ENCODE measurements at places on chromosomes 12 and 14.

DNA sequence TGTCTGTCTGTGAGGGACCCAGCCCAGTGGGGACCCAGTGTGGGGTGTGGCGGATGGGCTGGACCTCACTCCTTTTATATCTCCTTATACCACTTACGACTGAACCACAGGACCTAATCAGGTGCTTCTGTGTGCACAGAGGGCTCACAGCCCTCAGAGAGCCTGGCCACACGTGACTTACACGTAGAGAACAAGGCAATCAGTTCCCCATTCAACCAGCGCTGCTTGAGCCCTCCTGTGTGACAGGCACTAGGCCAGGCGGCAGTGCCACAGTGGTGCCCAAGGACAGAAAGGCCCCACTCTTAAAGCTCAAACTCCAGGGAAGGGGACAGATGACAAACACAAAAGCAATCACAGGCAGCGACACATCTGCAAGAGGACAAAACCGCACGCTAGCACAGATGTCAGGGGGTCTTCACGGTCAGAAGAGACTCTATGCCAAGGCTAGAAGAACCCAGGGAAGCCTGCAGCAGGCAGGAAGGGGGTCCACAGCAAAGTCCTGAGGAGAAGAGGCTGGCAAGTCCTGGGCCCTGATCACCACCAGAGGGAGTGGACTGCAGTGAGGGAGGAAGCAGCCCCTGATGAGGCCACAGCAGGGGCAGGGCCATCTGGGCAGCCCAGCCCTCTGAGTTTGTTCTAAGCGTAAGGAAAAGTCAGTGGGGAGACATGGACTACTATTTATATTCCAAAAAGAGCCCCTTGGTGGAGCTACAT is 39.3 kb downstream of the SETD3 start:
- peaks cover 27% of the 10 kb centered on the region for H3K36me3 ChIP-seq
- H3K4me3 ChIP-seq: no peak overlapping the region
- H3K4me1 ChIP-seq: no peaks in the 10 kb centered on the region
- no peak overlapping the region for H3K27ac ChIP-seq

DNA sequence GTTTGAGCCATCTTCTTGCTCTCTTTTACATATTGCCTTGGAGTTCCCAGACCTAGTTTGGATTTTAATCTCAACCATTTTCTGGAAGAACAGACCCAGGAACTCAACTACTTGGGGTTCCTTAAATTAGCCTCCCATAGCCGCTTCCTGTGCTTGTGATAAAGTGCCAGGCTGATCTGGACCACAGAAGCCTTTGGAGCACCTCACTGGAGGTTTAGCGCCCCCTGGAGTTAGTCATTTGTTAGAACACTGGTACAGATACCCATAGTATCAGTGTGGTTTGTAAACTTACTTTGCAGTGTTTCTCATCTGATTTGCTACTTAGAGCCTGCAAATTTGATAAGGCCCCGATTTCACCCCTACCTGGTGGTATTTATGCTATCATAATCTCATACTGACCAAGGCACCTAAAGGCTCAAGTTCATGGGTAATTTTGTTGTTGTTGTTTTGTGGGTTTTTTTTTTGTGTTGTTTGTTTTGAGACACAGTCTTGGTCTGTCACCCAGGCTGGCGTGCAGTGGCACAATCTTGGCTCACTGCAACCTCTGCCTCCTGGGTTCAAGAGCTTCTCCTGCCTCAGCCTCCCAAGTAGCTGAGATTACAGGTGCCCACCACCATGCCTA is 3.7 kb downstream of the UNC119B start:
- no peak overlapping the region for H3K4me3 ChIP-seq
- peaks cover 9% of the 10 kb centered on the region for H3K4me1 ChIP-seq
- DNase-seq: peak; percentile 56
- no peak overlapping the region for H3K27ac ChIP-seq

- H3K4me1 ChIP-seq: no peaks in the 10 kb centered on the region
- no peak overlapping the region for H3K4me3 ChIP-seq
- H3K27me3 ChIP-seq: no peaks in the 10 kb centered on the region
- H3K27ac ChIP-seq: no peak overlapping the region
Measured at GRCh38 chr14:46322730-46323403, 328.7 kb downstream of the RPL10L start.

DNA sequence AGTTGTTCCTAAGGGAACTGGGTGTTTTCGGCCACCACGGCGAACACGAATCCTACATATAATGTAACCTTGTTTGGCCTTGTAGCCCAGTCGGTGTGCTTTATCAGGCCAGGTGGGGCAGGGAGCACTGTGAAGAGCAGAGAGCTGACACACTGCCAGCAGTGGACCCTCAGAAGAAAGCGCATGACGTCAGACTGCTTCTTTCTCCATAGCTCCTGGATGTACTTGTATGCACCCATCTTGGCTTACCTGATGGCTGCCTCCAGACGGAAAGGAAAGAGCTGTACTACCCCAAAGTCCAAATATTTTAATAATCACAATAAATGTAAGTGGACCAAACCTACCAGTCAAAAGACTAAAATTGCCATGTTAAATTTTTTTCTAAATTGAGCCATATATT is 31.3 kb upstream of the GSC start:
- H3K4me3 ChIP-seq: no peak overlapping the region
- H3K27me3 ChIP-seq: no peaks in the 10 kb centered on the region
- no peak for DNase-seq
- peaks cover 10% of the 10 kb centered on the region for H3K4me1 ChIP-seq
- H3K27ac ChIP-seq: no peak overlapping the region
- no peaks in the 10 kb centered on the region for H3K36me3 ChIP-seq

DNA sequence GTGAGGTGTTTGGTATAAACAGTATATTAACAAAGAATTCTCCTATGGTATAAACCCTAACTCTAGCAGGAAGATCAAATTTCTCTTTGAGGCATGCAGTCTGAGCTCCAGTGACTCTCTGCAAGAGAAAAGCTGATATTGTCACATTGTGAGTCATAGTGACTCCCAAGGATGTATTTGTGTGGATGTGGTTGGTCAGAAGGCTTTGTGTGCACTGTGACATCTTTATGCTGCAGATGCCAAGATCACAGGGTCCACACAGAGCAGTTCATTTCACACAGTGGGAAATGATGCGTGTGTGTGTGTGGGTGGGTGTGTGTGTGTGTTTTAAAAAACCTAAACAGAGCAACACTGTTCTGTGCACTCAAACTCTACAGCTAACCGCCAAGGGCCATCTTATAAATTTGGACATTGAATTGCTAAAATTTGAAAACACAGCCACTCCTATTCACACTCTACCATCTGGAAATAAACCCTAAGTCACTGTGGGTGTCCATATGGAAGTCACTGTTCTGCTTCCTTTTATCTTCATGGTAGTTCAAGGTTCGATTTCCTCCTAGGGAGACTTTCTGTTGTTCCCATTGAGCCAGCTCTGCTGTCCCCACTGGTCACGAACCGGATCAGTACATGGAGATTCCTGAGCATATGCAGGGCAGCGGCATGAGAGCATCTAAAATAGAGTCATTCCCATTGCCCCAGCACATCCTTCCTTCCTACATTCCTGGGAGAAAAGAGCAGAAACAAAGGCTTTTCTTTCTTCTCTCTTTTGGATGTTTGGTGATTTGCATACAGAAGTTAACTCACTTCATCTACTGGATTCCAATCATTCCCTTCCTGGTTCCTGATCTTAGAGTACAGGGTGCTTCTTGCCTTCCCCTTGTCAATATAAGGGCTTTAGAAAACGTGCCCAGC is 727.6 kb downstream of the DIO2 start:
- H3K4me3 ChIP-seq: no peak overlapping the region
- no peaks in the 10 kb centered on the region for H3K27me3 ChIP-seq
- no peak overlapping the region for H3K27ac ChIP-seq

DNA sequence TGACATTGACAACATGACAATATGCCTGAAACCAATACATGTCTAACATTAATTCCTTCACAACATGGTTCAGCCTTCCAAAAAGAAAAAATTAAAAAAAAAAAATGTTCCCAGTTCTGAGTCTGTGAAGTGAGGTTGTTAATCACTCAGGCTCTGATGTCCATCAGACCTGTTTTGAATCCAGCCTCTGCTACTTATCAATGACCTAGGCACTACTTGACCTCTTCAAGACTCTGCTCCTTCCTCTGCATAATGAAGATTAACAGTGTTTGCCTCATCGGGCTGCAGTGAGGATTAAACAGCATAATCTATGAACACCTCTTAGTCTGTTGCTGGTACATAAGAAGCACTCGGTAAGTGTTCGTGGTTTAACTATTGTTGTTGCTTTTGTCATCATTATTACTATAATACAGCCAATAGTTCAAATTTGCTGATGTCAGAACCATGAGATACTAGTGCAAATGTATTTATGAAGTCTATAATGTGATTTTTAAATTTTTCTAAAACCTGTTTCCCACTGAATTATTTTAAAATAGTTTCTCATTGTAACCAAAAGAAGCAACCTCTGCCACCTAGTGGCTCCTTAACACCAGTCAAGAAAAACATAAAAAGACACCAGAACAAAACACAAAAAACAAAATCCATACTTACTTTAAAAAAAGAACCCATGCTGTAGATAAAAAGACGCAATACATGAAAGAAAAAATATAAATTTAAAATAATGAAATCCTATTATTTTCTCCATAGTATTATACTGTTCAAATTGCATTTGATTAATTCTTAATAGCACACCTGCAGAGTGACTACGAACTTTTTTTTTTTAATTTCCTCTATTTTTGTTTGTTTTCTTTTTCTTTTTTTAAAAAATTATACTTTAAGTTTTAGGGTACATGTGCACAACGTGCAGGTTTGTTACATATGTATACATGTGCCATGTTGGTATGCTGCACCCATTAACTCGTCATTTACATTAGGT is 20.3 kb upstream of the TMX1 start:
- H3K4me1 ChIP-seq: no peaks in the 10 kb centered on the region
- no peak overlapping the region for H3K4me3 ChIP-seq
- H3K27me3 ChIP-seq: no peaks in the 10 kb centered on the region
- no peaks in the 10 kb centered on the region for H3K36me3 ChIP-seq

- no peaks in the 10 kb centered on the region for H3K27me3 ChIP-seq
- DNase-seq: no peak
- no peaks in the 10 kb centered on the region for H3K36me3 ChIP-seq
- H3K4me3 ChIP-seq: no peak overlapping the region
- no peak overlapping the region for H3K27ac ChIP-seq
Measured at GRCh38 chr12:39824505-39825212, 205.1 kb upstream of the ABCD2 start.

- no peak overlapping the region for H3K4me3 ChIP-seq
- H3K36me3 ChIP-seq: no peaks in the 10 kb centered on the region
- DNase-seq: no peak
- no peak overlapping the region for H3K27ac ChIP-seq
- H3K27me3 ChIP-seq: no peaks in the 10 kb centered on the region
Measured at GRCh38 chr12:54301428-54302048, 723 bp upstream of the NFE2 start.

GRCh38 chr12:105030820-105031807 is 45.0 kb downstream of the NOPCHAP1 start:
- H3K4me3 ChIP-seq: no peak overlapping the region
- no peaks in the 10 kb centered on the region for H3K27me3 ChIP-seq
- peaks cover 16% of the 10 kb centered on the region for H3K4me1 ChIP-seq
- H3K27ac ChIP-seq: no peak overlapping the region
- no peaks in the 10 kb centered on the region for H3K36me3 ChIP-seq
- DNase-seq: no peak

DNA sequence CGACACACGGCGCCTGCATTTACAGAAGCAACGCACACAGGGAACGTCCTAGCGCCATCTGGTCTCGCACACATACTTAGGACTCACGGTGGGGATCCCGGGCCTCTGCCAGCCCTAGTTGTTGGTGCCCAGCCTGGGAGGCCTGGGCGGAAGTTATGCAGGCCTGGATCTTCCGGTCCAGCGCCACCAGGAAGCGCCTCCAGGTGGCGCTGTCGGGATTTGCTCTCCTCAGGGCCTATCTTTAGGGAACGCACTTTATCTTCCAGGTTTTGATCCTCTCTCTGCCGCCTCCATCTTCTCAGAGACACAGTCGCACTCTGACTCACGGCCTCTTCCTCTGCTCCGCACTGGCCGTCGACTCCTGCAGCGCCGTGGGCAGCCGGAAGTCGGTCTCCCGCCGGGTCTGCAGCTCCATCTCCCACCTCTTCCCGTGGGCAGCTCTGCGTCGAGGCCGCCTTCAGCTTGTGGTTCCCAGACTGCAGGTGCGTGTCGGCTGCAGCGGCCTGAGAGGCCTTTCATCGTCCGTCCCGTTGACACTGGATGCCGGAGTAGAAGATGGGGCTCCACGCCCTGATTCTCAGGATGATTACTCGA is 760.4 kb downstream of the TMEM121 start:
- no peak for DNase-seq
- no peaks in the 10 kb centered on the region for H3K4me1 ChIP-seq
- H3K27ac ChIP-seq: no peak overlapping the region
- H3K4me3 ChIP-seq: no peak overlapping the region

GRCh38 chr12:4084573-4084972 is 189.0 kb upstream of the CCND2 start:
- no peak overlapping the region for H3K27ac ChIP-seq
- H3K27me3 ChIP-seq: no peaks in the 10 kb centered on the region
- DNase-seq: no peak
- H3K4me3 ChIP-seq: no peak overlapping the region
